Esophagus squamous epithelium (tissue), 5 donors: ENCODE measurements at places on chromosomes 13 and 19.

- no peak for DNase-seq
Observed at GRCh38 chr13:111474136-111475002, 153.9 kb downstream of the TEX29 start.

DNA sequence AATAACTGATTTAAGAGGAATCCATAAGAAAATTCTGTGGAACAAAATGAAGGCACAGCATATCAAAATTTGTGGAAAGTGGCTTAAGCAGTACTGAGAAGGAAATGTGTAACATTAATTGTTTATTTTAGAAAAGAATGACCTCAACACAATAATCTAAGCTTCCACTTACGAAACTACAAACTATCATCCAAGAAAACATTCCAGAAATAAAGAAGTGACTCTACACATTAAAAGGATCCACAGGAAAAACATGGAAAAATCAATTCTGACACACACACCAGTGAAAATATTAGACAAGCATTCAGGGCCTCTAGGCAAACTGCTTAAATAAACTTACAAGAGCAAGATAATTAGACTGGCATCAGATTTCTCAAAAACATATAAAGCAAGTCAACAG, 14.0 kb downstream of the EXOSC8 start:
- DNase-seq = no peak

DNA sequence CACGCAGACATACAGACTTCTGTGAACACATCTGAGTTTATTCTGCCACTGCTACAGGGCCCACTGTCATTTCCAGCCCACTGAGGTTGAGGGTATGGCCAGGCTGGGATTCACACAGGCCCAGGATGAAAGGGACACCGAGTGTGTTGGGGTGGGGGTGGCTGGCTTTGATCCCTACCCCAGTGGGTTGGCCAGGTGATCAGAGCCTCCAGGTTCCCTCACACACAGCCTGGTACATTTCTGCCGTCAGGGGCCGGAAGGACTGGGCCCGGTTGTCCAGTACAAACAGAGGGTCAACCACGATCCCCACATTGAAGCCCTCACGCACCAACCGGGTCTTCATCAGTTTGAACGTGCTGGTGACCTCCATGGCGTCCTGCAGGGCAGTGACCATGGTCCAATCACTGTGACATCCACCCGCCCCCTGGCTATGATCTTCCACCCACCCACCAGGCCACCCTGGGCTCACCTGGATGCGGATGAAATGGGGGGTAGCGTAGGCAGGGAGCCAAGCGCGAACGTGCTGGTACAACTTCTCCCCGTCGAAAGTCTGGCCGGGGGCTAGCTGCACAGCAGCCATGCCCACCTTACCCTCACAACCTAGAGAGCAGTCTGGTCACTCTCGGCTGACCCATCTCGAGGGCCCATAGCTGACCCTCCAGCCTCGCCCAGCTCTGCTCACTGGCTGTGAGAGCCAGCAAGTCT, 13.3 kb downstream of the SLC27A5 start:
- DNase-seq = no peak

DNA sequence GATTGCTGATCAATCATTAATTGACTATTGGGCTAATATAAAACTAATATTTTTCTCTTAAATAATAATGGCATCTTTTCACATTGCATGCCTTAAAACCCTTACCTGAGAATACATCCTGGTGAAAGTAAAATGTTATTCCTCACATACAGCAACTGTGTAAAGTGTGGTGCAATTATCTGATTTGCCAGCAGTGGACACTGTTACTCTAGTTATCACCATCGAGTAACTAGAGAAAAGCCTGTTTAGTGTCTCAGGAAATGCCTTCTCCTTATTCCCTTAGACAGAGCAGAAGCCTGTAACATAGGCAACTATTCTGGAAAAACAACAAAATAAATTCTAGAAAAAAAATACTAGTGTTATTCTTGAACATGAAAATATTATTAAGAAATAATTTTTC, 459.8 kb downstream of the FGF14 start:
- no peak for DNase-seq

DNA sequence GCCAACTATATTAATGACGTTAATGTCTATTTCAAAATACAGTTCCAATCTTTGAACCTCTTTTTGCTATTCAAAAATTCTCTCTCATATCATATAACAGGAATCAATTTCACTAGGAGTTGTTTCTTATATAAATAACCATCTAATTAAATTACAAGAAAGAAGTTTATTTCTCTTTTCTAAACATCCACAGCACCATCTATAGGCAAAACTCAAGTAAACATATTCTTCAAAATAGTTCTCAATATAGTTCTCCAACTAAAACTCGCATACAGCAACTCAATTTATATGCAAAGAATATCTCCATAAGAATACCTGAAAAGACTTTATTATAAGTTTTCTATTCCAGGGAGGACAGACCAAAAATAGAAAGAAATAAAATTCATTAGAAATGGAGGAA, 65.6 kb downstream of the RBM26 start:
- no peak for DNase-seq

- no peak for DNase-seq
Observed at GRCh38 chr19:39137131-39137530, 11.5 kb downstream of the PAK4 start.

- no peak for DNase-seq
Observed at GRCh38 chr13:33014291-33014690, 1.9 kb upstream of the KL start.

GRCh38 chr13:74145249-74145975, 11.2 kb upstream of the KLF12 start:
- no peak for DNase-seq

DNA sequence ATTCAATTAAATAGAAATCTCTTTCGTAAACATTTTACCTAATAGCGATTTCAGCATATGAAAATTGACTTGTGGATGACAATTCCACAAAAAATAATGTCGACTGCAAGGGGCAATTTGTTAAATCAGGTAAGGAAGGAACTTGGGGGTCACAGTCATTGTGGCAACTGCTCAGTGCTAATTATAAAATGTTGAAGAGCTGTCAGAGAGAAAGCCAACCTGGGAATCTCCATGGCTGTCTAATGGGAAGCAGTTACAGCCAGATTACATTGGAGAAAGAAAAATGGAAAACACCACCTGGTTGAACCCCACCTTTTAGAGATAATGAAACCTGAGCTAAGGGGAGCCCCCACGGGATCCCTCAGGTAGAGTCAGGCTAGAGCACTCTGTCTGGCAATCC, 373.9 kb downstream of the FOXO1 start:
- DNase-seq = no peak

GRCh38 chr19:10011974-10012373, 1.3 kb upstream of the RDH8 start:
- no peak for DNase-seq

GRCh38 chr13:43058318-43058674, 34.9 kb downstream of the DNAJC15 start:
- no peak for DNase-seq

DNA sequence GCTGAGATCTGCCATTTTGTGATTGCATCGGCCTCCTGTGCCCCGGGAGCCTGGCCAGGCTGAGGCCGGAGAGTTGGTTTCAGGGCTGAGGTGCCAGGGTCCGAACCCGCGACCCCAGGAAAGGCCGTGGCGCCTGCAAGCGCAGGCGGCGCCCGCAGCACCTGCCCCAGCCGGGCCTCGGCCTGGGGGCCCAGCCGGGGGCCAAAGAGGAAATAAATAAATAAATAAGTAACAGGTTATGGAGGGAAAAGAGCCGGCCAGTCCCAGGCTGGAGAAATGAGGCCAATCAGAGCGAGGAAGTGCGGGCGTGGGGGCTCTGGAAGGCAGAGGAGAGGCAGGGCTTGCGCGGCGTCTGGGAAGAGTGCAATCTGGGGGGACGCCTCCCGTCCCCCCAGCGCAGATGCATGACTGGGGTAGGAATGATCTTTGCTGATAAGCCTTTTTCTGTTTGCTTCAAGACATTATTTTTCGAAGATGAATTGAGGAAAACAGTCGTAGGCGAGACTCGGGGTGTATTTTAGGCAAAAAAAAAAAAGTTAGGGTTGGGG, 145.6 kb upstream of the ZNF536 start:
- no peak for DNase-seq

DNA sequence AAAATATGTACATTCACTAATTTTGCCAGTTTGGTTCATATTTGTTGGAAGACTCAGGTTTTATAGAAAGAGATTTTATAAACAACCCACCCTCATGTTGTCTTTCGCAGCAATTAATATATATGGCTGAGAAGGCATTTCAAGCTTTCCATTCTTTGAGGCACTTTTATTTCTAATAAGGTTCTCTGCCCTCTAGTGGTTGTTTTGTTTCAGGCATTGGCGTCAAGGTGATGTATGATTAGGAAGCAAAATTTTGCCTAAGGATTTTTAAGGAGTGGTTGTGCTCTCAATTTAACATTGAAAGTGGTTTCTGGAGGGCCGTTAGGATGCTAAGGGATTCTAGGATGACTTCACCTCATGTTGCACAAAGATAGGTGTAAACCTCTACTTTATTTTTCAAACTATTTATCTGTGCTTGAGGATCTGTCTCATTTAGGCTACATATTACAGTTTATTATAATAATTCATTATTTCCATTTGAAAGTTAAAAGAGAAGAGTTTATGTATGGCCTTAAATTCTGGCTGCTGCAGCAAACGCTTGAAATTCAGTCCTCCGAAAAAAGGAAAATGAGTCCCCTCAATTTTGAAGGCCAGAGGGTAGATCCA, 35.9 kb downstream of the OXGR1 start:
- no peak for DNase-seq

DNA sequence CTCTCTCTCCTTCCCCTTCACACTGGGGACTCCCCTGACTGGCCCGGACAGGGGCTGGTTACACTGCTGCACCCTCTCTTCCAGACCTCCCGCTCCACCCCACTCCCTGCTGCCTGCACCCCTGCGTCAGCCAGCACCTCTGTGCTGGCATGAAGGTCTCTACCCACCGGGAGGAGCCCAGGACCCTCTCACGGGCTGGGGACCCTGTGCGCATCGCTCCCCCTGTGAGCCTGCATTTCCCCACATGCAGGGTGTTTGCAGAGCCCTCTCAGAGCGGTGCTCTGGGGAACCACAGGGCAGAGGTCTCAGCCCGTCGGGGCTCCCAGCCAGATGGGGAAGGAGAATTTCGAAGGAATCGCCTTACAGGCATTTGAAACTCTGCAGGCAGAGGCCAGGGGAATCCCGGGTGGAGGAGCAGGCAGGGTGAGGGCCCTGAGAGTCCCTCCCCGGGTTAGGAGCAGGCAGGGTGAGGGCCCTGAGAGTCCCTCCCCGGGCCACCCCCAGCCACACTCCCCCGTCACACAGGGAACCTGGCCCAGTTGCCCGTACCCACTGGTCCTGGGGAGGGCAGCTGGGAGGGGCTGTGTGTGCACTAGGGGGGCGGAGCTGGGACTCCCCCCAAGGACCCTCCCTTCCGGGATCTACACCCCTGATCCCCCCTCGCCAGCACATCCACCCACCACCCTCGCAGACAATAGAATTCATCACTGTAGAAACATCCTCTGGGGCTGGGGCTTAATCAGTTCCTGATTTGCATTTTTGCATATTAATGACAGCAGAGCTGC, 16.3 kb upstream of the TCF3 start:
- DNase-seq = no peak

- DNase-seq = no peak
Observed at GRCh38 chr13:76397413-76397812, 488.8 kb downstream of the KCTD12 start.

GRCh38 chr19:17076543-17076991, 990 bp downstream of the MYO9B start:
- no peak for DNase-seq

DNA sequence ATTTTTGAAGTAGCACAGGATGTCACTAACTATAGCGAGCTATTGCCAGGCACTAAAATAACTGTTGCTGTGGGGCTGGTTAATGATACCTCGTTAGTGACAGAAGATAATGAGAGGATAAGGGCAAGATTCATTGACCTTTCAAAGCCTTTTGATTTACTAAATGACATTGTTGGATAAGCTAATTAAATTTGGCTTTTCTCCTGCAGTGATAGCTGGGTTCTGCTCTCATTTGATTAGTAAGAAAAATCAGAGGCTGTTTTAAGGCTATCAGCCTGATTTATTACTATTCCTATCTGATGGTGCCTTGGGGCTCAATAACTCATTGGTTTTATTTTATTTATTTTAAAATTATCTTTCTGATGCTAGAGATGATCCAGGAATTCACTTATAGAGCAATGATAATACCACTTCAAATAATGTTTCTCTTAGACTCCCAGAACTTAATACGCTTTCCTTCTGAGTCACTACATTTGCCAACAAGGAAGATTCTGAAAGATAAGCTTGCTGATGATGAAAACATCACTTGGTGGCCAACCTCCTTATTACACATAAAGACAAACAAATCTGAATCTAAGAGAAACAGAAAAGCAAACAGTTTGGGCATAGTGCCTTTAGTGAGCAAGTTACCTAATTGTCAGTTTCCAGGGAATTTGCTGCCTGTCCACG, 501.3 kb upstream of the ARGLU1 start:
- DNase-seq = no peak

GRCh38 chr13:69872321-69873047, 235.1 kb upstream of the ATXN8OS start:
- no peak for DNase-seq

- no peak for DNase-seq
Observed at GRCh38 chr13:36981156-36981743, 17.9 kb downstream of the ALG5 start.

GRCh38 chr13:80550971-80551441, 210.1 kb upstream of the SPRY2 start:
- DNase-seq = no peak

- no peak for DNase-seq
Observed at GRCh38 chr19:40717880-40718773, 1.2 kb downstream of the ITPKC start.

DNA sequence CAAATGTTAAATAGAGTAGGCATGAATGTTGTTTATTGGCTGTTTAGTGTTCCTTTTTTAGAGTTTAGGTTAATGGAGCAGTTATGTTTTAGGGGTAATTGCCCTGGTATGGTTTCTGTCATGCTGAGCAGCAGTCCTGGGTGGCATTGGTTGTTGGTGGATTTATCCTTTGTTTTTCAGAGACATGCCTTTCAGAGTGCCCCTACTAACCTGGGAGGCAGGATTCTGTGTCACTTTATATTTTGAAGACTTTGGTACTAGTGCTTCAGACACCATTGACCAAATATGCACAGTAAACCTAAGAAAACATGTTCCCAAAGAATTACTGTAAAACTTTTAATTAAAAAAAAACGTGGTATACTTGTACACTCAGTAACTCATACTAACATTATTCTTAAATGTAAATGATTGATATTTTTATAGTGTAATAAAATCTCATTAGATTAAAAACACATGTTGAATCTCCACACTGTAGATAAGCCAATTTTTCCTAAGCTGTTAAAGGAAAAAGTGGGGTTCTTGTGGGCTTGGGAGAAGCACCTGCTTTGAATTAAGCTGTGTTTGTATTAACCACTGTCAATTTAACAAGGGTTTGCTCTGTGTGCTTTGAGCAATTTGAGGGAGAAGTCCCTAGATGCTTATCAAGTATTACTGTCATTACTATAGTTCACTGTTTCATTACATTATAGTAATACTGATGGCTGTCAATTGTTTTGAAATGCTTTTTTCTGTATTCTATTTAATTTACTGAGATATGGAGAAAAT, 133.2 kb downstream of the LMO7 start:
- no peak for DNase-seq

- no peak for DNase-seq
Observed at GRCh38 chr13:34161931-34162543, 344.1 kb downstream of the RFC3 start.

- DNase-seq = no peak
Observed at GRCh38 chr13:100597253-100597652, 8.7 kb upstream of the GGACT start.
